ENCODE measurements at places on chromosomes 4 and X.

- no peak overlapping the region for H3K27ac ChIP-seq
- no peak overlapping the region for H3K4me3 ChIP-seq
Observed at GRCh38 chr4:4673070-4673469, 131.2 kb upstream of the STX18 start.

DNA sequence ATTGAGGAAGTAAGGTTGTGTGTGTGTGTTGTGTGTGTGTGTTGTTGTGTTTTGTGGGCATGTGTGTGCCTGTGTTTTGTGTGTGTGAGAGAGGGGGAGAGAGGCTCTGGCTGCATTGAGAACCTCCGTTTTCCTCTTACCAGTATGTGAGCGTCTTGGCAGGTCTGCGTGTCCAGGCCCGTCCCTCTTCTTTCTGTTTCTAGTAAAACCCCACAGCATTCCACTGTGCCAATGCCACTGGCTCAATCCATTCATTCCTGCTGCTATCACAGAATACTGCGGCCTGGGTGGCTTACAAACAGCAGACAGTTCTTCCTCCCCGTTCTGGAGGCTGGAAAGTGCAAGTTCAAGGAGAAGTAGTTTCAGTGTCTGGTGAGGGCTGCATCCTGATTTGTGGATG, 15.5 kb upstream of the HTRA3 start:
- no peaks in the 10 kb centered on the region for H3K27me3 ChIP-seq
- no peak overlapping the region for H3K27ac ChIP-seq

DNA sequence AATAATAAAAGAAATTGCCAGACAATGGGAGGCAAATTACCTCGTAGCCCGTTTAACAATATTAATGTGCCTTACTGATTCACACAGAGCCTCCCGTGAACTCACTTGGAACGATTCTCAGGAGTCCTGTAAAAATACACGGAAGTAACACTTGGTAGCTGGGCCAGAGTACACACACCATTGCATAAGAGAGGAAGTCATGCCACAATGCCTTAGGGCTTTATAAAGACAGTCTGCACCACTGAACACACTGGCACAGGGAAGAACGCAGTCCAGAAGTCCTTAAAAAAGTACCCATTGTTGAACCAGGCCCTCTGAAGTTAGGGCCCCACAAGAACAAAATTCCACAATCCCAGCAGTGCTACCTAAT, 15.1 kb downstream of the SLC2A9 start:
- peak overlapping the region; percentile 71 for H3K27ac ChIP-seq
- peaks cover 65% of the 10 kb centered on the region for H3K4me1 ChIP-seq
- no peaks in the 10 kb centered on the region for H3K36me3 ChIP-seq
- H3K27me3 ChIP-seq = no peaks in the 10 kb centered on the region
- no peak overlapping the region for H3K4me3 ChIP-seq

GRCh38 chrX:153901753-153902140, 2.7 kb upstream of the AVPR2 start:
- no peaks in the 10 kb centered on the region for H3K27me3 ChIP-seq
- peaks cover 9% of the 10 kb centered on the region for H3K4me1 ChIP-seq
- no peaks in the 10 kb centered on the region for H3K36me3 ChIP-seq
- no peak overlapping the region for H3K4me3 ChIP-seq

DNA sequence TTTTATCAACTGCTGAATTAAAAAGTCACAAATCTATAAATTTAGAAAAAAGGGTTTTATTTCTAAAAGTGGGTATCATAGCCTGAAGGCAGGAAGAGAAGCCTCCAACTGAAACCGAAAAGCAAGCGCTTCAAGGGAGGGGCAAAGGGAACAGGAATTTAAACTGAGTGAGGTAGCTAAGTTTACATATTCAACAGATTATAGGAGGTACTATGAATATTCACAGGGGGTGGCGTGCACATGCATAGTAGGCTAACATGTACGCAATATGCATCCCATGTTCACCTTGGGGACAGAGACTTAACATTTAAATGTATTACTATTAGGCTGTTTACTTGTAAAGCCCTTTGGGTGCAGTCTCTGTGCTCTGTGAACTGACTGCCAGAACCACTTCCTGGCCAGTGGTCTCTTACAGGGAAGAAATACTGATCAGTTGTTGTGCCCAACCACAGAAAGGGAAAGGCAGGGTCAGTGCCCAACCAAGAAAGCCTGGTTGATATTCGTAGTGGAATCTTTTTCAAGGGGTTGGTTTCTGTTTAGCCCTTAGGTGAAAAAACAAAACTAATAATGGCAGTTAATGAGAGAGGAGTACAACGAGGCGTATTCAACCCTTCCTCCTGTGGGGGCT, 168.7 kb upstream of the GALNTL6 start:
- no peaks in the 10 kb centered on the region for H3K36me3 ChIP-seq
- no peaks in the 10 kb centered on the region for H3K27me3 ChIP-seq
- no peak overlapping the region for H3K4me3 ChIP-seq
- H3K4me1 ChIP-seq = peaks cover 29% of the 10 kb centered on the region
- peak; percentile 63 for DNase-seq
- peak overlapping the region; percentile 71 for H3K27ac ChIP-seq

DNA sequence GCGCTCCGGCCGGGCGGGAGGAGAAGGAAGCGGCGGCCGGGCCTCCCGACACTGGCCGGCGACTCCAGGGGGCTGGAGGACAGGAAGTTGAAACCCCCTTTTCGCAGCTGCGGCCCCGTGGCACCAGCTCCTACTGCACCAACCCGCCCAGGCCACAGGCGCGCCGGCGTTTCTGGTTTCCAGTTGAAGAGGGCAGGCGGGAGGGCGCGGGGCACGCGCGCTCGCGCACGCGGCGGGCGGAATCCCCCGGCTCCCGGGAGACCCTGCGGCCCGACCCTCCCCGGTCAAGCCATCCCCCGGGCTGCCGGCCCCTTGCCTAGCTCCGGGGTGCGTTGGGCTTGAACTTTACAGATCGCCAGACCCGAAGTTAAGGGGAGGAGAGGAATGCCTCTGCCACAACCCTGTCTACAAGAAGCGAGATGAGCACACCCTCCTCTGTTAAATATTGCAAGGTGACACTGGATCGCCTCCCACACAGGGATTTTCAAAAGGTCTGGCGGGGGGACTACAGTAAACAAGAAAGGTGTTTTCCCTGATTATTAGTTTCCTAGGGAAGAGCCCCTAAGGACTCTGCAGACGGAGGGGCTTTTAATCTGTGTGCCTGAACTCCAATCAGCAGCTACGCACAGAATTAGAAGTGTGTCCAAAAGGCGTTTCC, 1.4 kb downstream of the ELOVL6 start:
- H3K27ac ChIP-seq = peak overlapping the region; percentile 73
- H3K4me3 ChIP-seq = peak overlapping the region; percentile 81
- no peaks in the 10 kb centered on the region for H3K27me3 ChIP-seq
- no peaks in the 10 kb centered on the region for H3K36me3 ChIP-seq
